ENCODE measurements at places on chromosomes 11 and 22.

DNA sequence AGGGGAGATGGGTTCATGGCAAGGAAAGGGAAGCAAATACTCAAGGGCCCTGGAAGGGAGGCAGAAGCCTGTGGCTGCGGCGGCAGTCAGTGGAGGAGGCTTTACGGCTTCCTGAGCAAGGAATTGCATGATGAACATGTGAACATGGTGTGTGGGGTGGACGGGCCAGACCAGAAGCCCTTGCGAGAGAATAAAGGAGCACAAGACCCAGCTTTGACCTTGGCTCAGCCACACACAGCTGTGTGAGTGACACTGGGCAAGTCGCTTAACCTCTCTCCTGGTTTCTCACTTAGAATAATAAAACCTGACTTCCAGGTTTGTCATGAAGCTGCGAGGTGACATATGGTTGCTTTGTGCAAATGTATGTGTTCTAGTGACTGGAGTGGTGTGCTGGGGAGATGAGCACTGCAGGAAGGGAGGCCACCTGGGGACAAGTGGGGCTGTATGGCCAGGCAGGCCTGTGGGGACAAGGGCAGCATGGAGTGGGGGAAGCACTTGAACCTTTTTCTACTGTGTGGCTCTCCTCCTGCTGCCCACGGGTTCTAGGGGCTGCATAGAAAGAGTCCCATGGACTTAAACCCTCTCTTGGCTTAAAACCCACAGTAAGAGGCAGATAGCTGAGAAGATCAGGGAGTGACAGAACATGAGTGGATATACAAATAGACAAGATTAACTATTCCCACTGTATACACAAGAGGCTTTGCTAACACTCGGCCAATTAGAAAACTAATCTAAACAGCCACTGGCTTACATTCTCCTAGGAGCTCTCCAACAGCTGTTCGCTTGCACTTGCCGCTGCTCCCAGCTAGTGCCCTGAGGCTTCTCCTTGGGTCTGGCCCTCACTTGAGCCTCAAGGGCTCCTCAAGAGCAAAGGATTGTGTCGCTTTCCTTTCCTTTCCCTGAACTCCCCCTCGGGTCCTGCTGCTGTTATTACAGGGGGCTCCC is 67.3 kb upstream of the CDON start:
- DNase-seq, result no peak

GRCh38 chr22:21978564-21979386 is 3.8 kb downstream of the TOP3B start:
- DNase-seq, result no peak

GRCh38 chr22:43600265-43600664 is 188.5 kb downstream of the MPPED1 start:
- no peak for DNase-seq

- DNase-seq, result no peak
Observed at GRCh38 chr11:14537134-14537599, 17.0 kb upstream of the PSMA1 start.

- DNase-seq, result no peak
Observed at GRCh38 chr11:119415966-119416365, 7.0 kb downstream of the THY1 start.

DNA sequence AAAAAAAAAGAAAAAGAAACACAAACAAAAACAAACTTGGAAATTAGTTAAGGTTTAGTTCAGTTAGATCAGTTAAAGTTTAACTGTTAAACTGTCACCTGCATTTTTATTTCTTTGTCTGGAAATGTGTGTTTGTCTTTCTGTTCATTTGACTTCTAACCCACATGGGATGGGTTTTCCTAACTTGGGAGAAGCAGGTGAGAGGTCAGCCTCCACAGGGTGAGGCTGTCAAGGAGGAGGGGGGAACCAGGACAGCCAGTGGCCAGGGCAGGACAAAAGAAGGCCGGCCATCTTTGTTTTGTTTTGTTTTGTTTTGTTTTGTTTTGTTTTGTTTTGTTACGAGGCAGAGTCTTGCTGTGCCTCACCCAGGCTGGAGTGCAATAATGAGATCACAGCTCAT is 13.4 kb upstream of the GCAT start:
- no peak for DNase-seq

- DNase-seq, result no peak
Observed at GRCh38 chr11:109267293-109268095, 154.5 kb upstream of the C11orf87 start.

All from SHP77 treated with DMSO at 0.1 percent for 48 hours (cell line).